ENCODE measurements at places on chromosomes 6 and 20.

DNA sequence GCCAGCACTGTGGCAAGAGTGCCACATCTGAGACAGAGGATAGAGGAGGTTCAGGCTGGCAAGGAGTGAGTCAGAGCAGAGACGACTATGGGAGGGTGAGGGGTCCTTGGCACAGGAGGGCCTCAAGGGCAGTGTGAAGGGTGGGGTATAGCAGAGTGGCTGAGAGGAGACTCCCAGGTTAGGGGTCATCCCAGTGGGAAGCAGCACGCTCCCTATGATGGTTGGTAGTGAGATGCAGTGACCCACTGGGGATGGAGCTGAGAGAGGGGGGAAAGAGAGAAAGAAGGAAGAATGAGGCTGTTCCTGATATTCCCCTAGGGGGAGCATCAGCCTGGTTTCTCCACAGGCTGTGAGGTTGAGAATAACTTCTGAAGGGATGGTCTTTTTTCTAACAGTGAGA, 97.3 kb downstream of the INSM1 start:
- DNase-seq, result no peak

GRCh38 chr6:99501762-99502161, 13.5 kb downstream of the USP45 start:
- DNase-seq, result no peak

DNA sequence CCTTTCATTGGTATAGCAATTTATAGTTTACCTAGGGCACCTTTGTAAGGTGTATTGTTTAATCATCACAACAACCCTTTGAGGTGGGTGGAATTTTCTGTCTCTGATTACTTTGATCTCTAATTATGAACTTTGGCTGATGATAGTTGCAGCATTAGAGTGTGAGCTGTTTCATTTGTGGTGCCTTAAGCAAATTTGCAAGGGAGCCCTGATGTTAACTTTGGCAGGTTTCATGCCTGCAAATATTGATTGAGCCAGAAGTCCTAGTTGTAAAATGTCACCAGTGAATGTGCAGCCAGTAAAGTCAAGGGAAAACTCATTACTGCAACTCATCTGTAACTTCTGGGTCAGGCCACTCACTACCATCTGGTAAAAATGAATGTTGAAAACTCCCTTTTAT, 29.8 kb downstream of the CTNNBL1 start:
- DNase-seq, result no peak

GRCh38 chr6:160462551-160463109, 114.5 kb downstream of the SLC22A3 start:
- DNase-seq, result peak; percentile 85

DNA sequence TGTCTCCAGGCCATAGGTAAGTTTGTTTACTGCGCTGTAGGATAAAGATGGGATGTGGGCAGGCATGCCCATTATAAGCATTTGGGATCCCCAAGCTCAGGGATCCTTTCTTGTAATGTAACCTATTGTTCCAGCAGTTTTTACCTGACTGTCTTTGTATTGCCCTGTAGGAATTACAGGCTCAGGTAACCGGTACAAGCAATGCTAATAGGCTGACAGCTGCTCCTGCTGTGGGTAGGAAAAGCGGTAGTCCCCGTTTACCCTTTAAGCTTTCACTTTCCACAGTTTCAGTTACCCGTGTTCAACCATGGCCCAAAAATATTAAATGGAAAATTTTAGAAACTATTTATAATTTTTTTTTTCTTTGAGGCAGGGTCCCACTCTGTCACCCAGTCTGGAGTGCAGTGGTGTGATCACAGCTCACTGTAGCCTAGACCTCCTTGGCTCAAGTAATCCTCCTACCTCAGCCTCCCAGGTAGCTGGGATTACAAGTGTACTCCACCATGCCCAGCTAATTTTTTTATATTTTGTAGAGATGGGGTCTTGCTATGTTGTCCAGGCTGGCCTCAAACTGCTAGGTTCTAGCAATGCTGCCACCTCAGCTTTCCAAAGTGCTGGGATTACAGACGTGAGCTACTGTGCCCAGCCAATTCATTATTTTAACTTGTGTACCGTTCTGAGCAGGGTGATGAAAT, 108.6 kb downstream of the CDYL start:
- DNase-seq, result no peak

GRCh38 chr6:139482287-139482686, 107.8 kb upstream of the CITED2 start:
- no peak for DNase-seq

DNA sequence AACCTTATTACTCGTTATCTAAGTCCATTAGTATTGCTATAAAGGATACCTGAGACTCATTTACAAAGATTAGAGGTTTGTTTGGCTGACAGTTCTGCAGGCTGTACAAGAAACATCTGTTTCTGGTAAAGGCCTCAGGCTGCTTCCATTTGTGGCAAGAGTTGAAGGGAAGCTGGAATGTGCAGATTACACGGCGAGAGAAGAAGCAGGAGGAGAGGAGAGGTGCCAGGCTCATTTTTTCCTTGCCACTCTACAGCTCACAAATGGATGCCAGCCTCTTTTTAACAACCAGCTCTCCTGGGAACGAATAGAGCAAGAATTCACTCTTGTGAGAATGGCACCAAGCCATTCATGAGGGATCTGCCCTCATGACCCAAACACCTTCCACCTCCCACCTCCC, 14.7 kb downstream of the CAP2 start:
- no peak for DNase-seq

- no peak for DNase-seq
Observed at GRCh38 chr6:20851795-20852194, 317.5 kb downstream of the CDKAL1 start.

DNA sequence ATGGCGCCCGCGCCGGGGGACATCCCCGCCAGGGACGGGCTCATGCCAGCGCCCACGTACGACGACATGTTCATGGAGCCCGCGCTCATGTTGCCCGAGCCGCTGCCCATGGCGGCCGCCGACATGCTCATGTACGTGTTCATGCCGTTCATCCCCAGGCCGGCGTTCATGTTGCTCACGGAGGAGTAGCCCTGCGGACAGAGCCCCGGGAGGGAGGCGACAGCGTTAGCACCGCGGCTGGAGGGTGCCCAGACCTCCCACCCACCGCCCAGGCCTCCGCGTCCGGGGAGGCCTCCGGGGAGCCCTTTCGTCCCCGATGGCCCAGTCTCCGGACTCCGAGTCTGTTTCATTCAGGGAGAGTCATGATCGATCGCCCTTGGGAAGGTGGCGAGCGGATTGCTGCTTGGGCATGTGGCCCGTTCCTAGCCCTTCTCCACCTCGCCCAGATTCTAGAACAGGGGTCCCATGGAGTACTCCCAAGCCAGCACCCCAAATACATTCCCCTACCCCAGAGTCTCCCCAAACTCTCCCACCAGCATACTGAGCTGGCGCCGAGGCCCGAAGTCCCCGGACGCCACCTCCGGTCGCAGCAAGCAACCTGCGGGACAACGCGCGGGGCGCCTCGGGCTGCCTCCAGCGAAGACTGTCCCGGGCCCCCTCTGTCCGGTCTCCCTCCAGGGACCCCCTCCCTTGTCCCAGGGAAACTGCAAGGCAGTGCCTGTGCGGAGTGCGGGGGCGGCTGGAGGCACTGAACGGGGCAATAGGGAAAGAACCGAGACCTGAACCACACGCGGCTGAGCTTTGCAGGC, 1.2 kb downstream of the FOXA2 start:
- peak; percentile 16 for DNase-seq

GRCh38 chr6:170140129-170140528, 150.7 kb downstream of the DLL1 start:
- DNase-seq, result no peak

- no peak for DNase-seq
Observed at GRCh38 chr6:32183483-32184083, 470 bp downstream of the AGER start.

DNA sequence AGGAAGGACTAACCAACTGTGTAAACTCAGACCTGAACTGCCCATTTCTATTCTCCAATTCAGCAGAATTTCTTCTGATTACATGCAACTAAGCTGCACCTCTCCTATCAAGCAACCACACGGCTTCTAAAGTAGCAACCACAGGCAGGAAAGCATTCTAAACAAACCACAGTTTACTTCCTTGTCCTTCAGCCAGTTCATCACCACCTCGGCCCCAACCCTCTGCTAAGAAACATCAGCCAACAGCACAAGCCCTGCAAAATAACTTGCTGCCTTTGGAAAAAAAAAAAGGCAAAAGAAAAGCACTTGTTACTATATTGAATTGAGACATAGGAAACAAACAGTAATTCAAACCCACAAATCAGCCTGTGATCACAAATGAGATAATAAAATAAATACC, 140.3 kb downstream of the NFATC2 start:
- no peak for DNase-seq

DNA sequence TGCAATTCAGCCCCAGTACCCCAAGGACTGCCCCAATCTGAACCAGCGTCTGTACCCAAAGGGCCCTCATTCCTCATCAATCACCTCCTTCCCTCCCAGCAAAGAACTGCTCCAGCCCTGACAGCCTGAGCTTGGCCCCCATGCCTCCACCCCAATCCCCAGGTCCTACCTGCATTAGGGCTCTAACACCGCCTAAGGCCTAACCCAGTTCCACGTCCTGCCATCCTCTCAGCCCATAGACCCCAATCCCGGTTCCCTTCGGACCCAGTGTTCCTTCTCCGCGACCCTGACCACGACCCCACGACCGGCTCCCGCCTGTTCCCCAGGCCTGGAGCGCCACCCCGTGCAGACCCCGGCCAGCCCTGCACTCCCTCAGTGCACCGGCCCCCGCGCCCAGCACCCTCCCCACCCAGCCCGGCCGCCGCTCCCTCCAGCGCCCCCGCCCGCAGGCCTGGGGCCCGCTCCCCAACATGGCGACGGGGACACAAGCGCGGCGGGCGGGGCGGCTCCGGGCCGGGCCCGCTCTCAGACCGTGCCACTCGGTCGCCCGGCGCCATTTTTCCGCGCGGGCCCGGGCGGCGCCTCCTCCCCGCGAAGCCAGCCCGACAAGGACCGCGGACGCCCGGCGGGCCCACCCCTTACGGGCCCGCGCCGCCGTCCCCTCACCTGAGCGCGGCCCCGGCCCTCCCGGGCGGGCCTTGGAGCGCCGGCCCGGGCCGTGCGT, 483 bp downstream of the NCOA6 start:
- DNase-seq, result no peak

GRCh38 chr6:143591441-143591840, 79.9 kb upstream of the FUCA2 start:
- DNase-seq, result no peak

DNA sequence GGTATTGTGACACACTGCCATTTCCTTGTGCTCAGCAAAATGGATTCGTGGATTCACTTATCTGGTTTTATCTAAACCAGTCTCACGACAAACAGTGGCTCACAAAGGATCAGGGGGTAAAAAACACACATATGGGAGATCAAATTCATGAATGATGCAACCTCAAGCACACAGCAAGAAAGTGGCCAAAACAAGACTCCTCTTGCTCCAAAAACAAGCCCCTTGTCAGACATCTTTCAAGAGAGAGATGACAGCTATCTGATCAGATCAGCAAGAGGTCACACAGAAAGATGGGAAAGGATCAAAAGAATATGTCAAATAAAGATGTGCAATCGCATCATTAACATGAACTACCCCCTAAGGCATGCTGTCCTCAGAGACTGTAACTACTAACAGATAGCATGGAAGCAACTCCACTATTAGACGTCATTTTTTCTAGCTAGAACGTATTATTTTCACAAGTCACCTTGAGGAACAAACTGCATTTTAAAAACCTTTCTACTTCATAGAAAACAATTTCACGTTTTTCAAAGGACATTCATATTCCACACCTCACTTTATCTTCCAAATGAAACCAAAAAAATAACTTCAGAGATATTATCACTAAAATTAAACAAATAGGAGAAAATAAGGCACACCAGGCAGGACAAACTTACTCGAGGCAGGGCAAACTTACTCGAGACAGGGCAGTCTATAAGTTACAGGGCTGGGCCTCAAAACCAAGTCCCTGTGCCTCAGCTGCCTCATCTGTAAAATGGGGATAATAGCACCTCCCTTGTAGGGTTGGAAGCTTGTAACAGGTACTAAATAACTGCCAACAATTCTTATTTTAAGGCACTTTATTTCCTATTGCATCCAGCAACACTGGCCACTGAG, 122.3 kb downstream of the PREX1 start:
- no peak for DNase-seq

- DNase-seq, result no peak
Observed at GRCh38 chr20:48926821-48927220, 5.3 kb downstream of the ARFGEF2 start.

DNA sequence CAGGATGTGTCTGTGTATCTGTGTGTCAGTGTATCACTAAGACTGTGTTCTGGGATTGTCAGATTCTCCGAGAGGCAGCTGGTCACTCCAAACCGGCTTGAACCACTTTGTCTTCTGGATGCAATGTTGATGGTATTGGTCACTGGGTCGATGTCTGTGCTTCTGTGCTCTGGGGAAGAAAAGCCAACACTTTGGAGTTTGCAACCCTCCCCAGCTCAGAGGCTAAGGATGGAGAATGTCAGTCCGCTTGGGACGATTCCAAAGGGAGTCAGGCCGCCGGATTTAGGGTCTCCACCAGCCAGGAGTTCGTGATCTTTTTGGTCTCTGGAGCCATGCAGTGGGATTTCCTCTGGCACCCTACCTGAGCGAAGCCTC, 5.2 kb downstream of the MAFB start:
- DNase-seq, result no peak

DNA sequence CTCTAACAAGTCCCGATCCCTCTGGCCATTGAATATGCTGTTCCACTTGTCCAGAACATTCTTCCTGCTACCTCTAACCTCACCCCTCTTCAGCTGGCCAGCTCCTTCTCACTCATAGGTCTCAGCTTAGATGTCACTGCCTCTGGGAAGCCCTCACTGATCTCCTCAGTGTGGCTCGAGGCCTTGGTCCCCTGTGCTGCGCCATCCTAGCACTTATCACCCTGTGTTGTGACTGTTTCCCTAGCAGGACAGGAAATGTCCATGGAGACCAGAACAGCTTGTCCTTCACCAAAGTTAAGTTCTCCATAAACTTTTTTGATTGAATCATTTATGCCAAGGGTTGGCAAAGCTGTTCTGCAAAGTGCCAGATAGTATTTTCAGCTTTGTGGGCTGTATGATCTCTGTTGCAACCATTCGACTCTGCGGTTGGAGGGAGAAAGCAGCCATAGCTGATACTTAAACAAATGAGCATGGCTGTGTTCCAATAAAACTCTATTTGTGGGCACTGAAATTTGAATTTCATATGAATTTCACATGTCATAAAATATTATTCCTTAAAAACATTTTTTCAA, 6.5 kb upstream of the BNIP5 start:
- DNase-seq, result no peak

GRCh38 chr6:74742793-74743508, 462.9 kb downstream of the COL12A1 start:
- DNase-seq, result peak; percentile 20

- DNase-seq, result no peak
Observed at GRCh38 chr20:61663521-61664425, 401.9 kb downstream of the TAF4 start.

- no peak for DNase-seq
Observed at GRCh38 chr6:167779129-167779992, 47.4 kb upstream of the AFDN start.

- DNase-seq, result no peak
Observed at GRCh38 chr6:31701666-31702404, 1.3 kb downstream of the ABHD16A start.

All from bronchial epithelial cell (primary cell).